ENCODE measurements at places on chromosomes 7 and 10.

DNA sequence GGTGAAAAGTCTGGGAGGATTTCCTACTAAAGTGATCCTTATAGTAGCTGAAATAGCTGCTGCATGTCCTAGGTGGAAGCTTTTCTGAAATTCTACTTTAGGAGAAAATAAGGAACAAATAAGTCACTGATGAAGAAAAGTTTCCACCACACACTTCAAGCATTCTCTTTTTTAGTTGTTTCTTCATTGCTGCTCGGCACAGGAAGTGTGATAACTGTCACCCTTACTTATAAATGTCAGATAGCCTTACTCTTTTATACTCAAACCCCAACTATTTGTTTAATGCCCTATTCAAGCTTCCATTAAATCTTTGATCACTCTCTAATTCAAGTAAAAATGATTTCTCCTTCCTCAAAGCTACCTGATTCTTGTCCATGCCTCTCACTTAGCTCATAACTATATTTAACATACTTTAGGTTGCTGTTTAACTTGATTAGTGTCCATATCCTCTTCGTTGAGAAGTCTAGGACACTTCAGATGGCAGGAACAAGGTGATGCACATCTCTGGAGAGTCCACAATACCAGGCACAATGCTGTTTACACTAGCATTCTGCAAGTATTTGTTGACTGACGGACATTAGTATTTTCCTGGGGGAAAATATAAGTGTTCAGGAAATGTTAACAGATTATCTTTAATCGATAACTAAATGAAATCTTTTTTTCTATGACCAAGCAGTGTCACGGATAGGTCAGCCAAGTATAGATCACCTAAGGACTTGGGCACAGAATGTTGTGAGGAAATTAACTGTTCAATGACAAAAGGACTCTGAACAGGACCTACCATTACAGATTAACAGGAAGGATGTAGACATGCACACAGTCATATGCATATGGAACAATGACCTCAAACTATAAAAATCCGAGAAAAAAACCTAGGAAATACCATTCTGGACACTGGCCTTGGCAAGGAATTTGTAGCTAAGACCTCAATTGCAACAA is 67.4 kb downstream of the ZNF438 start:
- DNase-seq: no peak

DNA sequence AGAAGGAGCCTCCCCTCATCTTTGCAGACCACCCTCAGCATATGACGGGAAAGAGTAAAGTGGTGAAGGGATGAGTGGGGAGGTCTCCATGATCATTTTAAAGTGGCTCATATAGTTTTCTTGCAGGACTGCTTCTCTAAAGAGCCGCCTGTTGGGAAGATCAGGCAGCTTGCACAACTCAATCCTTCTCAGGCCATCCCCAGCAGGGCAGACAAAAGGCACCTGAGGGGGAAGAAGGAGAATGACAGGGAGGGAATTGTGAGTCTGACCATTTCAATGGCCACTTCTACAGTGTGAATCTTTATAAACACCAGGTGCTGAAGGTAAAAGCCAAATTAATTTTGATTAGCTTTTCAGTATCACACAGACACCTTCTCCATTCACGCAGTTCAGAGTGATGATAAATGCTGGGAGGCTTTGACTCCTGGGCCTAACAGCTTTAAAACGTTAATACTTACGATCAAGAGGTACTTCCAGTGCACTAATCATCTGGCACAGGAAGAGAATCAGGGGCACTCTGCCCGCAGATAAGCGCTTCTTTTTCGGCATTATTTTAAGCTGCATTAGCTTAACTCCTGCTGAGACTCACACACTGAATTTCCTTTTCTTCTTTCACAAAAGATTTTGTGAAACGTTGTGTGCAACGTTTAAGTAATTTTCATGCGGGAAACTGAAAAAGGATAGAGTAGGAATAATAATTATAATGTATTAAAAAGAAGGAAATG is 109.5 kb upstream of the LAMB4 start:
- DNase-seq: no peak

DNA sequence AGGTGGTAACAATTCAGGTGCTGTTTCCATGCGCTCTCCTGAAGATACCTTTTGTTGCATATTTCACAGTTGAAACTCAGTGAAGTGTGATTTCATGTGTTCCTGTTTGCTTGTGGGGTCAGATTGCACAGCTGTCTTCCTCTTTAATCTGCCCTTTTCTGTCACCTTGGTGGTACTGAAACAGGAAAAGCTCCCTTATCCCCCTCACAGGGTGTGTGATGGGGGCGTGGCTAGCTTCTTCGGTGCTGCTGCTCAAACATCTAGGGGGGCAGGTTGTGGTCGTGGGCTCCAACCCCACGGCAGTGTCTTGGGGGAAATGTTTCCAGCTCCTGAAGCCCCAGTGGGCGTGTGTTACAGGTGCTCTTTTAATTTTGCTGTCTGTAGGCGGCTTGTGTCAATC is 107.4 kb upstream of the KLF14 start:
- DNase-seq: no peak

DNA sequence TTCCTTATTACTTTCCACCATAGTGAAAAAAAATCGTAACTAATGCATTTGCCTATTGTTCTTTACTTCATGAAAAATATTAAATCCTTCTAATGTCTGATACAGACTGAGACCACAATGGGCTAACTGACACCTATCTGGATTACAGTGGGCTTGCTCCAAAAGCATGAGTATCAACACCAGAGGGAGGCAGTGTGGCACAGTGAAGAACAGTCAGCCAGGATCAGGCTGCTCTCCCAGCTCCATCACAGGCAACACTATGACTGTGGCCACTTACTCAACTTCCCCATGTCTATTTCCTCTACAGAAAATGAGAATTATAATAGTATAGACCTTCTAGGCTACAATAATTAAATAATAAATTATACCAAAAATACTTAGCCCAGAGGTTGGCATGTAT is 97.2 kb downstream of the SLC25A13 start:
- DNase-seq: no peak

GRCh38 chr7:17385612-17386011 is 87.2 kb downstream of the AHR start:
- no peak for DNase-seq

- no peak for DNase-seq
Observed at GRCh38 chr10:5443429-5443828, 31.1 kb downstream of the NET1 start.

- no peak for DNase-seq
Observed at GRCh38 chr10:45520476-45520875, 146.5 kb downstream of the ALOX5 start.

GRCh38 chr10:93248583-93249227 is 175.0 kb downstream of the CYP26A1 start:
- DNase-seq: no peak

DNA sequence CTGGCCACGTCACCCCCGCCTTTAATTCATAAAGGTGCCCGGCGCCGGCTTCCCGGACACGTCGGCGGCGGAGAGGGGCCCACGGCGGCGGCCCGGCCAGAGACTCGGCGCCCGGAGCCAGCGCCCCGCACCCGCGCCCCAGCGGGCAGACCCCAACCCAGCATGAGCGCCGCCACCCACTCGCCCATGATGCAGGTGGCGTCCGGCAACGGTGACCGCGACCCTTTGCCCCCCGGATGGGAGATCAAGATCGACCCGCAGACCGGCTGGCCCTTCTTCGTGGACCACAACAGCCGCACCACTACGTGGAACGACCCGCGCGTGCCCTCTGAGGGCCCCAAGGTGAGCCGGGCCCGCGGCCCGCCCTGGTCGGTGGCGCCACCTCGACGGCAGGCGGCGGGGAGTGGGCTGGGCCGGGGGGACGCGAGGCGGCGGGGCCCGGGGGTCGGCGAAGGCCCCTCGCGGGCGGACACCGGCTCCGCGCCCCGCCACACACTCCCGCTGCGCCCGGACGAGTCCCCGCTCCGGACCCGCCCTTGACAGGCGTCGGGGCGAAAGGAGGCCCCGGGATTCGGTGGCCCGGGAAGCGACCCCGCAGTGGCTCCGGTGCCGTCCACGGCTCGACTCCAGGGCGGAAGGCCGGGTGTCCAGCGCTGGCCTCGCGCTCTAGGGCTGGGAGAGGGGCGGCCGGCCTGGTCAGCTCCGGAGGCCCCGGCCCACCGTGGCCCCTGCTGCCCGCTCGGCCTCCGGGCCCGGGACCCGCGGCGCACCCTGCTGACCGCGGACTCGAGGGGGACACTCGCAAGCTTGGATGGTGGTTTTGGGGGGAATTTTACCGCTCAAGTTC is 557 bp downstream of the BAG3 start:
- no peak for DNase-seq

DNA sequence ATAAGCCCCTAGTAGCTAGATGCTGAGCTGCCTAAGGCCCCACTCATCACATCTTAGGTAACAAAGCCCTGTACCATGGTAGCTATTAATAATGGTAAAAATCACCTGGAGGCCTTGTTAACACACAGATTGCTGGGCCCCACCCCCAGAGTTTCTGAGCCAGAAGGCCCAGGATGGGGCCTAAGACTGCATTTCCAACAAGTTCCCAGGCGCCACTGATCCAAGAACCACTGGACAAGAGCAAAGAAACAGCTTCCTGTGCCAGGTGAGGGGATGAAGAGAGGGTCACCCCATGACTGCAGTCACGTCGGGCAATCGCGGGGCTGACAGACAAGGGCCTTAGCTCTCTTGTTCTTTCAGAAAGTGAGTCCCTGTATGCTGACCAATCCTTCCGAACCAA is 46.8 kb downstream of the ACSM6 start:
- DNase-seq: no peak

DNA sequence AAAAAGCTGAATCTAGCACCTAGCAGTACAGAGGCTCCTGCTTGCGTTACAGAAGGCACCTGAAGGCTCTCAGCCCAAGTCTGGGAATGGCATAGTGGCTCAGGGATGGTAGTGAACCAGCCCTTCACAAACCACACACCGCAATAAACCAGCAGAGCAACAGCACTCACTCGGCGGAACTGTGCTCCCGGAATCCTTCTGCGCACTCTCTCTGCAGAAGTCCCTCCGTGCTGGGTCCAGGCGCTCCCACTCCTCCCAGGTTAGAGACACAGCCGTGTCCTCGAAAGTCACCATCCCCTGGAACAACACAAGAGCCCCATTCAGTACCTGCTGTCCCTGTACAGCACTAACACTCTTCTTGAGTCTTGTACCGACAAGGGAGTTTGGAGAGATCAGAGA is 1.5 kb downstream of the ZNF394 start:
- no peak for DNase-seq

DNA sequence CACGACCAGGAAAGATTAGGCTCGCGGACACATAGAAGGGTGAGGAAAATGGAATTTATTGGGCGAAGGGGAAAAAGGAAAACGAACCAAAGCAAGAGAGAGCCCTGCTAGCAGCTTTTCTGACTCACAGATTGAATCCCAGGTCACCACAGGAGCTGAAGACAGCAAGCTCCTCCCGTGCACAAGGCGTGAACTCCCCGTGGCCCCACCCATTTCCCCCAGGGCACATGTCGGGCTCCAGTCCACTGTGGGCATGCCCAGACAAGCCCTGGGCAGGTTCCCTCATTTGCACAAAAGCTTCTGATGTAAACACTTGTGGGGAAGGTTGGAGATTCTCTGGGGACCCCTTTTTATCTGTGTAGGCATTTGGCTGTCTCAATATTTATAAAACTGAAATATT is 582.4 kb downstream of the SUGCT start:
- DNase-seq: no peak

DNA sequence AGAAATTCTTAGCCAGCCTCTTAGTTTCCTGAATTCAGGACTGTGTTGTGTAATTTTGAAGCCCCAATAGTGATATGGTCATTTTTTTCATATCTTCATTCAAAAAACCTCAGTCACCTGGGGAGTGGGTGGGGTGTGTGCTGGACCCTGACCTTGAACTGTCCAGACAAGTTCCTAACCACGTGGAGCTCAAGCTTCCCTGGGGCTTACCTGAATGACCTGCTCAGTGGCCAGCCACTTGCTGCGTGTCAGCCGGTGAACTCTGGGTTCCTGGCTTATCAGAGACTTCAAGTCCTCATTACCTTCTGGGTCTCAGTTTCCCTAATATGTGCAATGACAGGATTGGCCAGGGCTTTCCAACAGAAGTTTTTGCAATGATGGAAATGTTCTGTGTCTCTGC is 27.1 kb downstream of the MGMT start:
- DNase-seq: no peak

GRCh38 chr10:73648975-73649829 is 6.6 kb downstream of the SYNPO2L start:
- no peak for DNase-seq

- no peak for DNase-seq
Observed at GRCh38 chr7:27046854-27047549, 48.8 kb downstream of the HOXA1 start.

Data from stimulated activated CD4-positive, alpha-beta T cell treated with anti-CD3 and anti-CD28 coated beads, Interleukin-2, amount 100 ng/mL, for 48 hours (primary cell).